ENCODE measurements at places on chromosomes 7 and 10.

- DNase-seq = no peak
Observed at GRCh38 chr10:95767884-95768556, 12.1 kb downstream of the ENTPD1 start.

- no peak for DNase-seq
Observed at GRCh38 chr10:33385015-33385414, 50.5 kb upstream of the NRP1 start.

GRCh38 chr10:60974463-60975149 is 30.6 kb upstream of the RHOBTB1 start:
- no peak for DNase-seq

GRCh38 chr7:142158736-142159496 is 47.4 kb downstream of the MGAM2 start:
- DNase-seq = no peak

GRCh38 chr7:87144173-87144657 is 8.0 kb upstream of the DMTF1 start:
- DNase-seq = no peak

DNA sequence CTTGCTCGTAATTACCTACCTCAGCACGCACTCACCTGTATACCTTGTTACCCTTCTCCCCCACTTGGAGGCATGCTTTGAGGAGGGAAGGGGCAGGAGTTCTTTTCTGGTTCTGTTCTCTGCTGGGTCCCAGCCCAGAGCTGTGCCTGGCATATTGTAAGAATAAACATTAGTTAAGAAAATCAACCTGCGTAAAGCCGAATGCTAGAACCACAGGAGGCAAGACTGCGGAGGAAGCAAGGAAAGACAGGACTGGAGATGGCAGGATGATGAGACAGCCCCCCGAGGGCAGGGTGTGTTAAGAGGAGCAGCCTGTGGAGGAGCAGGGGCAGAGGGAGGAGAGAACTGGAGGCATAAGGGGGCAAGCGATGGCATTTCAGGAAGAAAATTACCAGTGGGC is 9.5 kb downstream of the C10orf53 start:
- no peak for DNase-seq

DNA sequence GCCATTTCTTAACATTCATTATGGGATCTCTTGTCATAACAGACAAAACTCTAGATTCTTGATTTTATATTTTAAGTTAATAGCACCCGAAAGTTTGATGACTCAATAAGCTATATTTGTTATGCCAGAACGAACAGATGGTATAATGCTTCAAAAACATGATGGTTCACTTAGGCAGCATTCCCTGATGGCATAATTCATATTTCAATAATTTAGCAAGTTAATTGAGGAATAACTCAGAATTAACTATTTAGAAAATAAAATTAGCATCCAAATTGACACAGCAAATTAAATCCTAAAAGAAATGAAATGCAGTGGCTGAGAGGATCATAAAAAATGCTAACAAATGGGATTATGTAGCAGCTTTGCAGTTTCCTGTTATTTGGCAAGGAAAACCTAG is 260.8 kb upstream of the MBL2 start:
- no peak for DNase-seq

GRCh38 chr7:14761510-14762296 is 140.8 kb downstream of the DGKB start:
- no peak for DNase-seq

DNA sequence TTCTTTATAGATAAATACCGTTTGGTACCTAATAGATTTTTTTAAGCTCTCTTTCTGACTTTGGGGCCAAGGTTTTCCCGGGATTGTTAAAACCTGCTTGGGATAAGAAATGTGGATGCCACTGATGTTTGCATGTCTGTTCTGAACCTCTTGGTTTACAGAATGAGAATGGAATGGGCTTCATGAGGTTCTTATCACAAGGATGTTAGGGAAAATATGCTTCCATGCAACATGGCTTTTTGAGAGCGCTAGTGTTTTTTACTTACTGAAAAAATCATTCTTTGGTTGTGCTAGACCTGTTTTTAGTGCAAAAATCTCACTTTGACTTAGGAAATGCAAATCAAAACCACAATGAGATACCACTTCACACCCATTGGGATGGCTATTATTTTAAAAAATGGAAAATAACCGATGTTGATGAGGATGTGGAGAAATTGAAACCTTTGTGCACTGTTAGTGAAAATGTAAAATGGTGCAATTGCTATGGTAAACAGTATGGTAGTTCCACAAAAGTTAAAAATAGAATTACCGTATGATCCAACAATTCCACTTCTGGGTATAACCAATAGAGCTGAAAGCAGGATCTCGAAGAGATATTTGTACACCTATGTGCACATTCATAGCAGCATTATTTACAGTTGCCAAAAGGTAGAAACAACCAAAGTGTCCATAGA is 38.9 kb downstream of the TSPAN14 start:
- no peak for DNase-seq

DNA sequence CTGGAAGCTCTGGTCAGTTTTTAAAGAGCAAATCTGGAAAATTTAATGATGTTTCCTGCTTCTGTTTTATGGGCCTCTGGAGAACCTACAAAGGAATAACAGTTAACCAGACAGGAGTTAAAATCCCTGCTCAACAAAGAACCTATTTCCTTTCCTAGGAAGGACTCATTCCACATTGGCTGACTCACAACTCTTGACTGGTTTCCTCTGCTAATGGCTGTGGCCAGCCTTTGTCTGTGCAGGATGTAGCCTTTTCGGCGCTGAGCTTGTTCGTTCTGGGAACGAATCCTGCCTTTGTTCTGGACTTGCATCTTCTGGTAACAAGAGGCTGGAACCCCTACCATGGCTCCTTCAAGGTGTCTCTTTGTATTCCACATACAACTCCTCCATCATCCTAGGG is 112.8 kb upstream of the PDCD4 start:
- no peak for DNase-seq

- no peak for DNase-seq
Observed at GRCh38 chr10:133024704-133025557, 62.8 kb upstream of the ADGRA1 start.

DNA sequence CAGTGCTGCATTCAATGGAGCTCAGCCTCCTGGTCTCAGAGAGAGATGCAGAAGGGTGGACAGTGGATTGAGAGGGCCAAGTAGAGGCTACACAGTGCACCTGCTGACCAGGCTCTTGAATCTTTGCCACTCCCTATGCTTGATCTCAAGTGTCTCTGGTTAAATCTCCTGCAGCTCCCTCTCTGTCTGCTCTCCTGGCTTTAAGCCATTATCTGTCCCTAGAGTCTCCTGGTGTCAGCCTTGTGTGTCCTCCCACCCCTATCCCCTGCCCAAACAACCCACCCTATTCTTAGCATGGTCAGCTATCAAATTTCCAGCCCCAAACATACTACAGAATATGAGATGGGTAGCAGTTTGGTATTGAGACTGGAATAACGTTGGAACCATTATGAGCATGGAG is 479.3 kb upstream of the CELF2 start:
- DNase-seq = no peak

GRCh38 chr10:123284022-123284421 is 129.8 kb downstream of the BUB3 start:
- DNase-seq = no peak

GRCh38 chr10:22604344-22605126 is 109.8 kb downstream of the PIP4K2A start:
- DNase-seq = no peak
